OCI-M1 (cell line): ENCODE measurements at places on chromosomes 6 and 20.

DNA sequence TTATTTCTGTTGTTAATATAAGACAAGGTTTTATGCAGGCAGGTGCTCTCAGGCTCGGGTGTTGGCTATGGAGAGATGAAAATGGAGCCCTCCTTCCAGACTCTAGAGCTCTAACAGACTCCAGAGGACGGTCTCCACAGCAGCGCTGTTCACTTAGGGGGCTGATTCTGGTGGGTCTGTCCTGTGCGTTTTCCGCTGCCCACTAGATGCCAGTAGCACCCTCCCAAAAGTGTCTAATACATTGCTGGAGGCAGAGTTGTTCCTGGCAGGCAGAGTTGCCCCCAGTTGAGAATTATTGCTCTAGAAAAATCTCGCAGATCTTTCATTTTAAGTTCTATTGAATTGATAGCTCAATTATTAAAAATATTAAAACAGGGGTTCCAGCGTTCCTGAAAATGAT is 109.9 kb downstream of the MAP3K4 start:
- no peak for DNase-seq

DNA sequence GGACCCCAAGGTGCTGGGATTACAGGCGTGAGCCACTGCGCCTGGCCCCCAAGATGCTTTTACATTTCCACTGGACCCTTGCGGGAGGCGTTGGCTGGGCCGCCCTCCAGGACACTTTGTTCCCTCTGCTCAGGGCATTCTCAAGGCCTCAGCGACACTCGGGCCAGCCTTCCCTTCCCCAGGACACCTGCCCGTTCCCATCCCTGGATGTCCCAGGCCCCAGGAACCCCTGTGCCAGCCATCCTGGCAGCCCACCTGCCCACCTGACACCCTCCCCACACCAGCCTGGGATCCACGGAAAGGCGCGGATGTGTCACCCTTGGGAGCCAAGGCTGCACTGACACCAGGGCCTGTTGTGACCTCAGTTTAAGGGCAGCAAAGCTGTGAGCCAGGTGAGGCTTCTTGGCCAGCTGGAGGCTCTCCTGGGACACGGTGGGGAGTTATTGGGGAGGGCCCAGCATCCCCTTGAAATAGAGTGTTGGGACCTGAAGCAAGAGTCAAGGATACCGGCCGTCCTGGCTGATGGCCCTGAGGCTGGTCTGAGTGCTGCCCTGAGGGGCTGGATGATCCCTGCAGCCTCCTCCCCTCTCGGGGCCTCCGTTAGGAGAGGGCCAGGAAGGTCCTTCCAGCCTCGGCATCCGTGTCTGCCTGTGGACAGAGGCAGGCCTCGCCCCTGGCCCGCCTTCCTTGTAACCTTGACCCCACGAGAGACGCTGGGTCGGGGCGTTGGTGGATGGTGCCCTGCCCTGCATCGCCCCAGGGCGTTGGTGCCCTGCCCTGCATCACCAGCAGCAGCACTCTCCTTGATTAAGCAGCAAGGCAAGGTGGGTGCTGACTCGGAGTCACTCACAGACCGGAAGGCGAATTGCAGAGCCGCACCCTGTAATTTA is 84.2 kb upstream of the BHLHE23 start:
- no peak for DNase-seq

DNA sequence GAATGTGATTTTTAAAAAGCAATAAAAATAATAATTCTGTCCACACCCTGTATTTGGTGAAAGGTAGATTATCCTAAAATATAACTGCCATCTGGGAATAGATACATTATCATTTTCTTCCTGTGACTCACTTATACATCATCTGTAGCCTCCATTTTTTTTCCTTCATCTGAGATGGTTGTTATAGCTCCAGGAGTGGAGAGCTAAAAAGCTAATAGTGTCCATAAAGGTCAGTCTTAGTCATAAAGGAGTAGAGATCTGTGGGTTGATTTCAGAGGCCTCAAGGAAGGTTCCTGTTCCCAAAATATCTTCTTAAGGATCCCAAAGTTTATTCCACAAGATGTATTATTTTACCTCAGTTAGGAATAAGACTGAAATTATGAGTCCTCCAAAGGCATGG is 41.1 kb downstream of the FBXO5 start:
- DNase-seq, result no peak

- DNase-seq, result peak; percentile 75
Observed at GRCh38 chr6:93176070-93176469, 243.3 kb downstream of the EPHA7 start.

DNA sequence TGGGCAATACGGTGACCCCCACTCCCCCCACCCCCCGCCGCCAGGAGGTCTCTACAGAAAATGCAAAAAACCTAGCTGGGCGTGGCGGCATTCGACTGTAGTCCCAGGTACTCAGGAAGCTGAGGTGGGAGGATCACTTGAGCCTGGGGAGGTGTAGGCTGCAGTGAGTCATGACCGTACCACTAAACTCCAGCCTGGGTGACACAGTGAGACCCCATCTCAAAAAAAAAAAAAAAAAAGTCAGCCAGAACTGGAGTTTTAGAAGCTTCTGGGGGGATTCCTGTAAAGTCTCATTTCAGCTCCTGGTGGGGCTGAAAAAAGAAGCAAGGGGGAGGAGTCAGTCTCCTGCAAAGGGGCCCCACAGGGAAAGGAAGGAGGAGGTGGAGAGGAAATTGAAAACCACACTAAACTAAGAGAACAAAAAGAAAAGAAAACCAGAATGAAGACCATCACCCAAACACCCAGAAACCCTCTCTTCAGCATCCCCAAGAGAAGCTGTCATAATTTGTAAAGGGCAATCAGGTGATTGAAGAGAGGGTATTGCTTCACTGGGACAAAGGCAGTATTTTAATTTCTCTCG is 50.4 kb downstream of the NOL4L start:
- DNase-seq, result no peak

DNA sequence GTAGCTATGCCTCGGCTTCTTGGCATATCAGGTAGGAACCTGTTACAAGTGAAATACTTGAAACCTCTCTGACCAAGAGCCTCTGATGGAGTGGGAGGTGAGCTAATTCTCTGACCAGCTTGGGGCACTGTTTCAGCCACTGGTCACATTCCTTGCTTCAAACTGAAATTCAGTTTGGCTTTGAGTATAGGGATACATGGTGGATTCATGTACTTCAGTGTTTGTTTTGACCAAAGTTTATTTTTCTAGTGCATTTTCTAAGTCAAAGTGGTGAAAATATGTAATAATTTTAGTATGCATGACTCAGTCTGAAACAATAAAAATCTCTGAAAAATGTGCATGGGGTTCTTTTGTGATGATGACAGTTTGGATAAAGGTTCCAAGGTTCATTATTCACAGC is 18.6 kb downstream of the TTPAL start:
- DNase-seq, result no peak

DNA sequence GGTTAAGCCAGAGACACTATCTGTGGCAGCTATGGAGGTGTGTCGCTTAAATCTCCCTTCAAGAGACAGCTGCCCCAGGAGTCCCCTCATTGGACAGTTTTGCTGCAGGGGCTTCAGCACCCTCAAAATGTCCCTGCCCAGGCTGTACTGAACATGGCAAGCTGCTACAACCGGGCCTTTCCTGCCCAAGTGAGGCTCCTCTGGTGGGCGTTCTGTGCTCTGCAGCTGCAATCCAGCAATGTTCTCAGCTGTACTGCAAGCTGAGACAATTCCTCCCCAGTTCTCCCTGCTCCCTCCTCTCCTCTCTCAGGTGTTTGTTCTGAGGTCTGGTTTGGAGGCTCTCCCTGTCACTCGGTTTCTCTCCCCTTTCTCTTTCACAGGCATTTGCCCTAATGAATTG is 190.8 kb upstream of the LAMP5 start:
- no peak for DNase-seq

GRCh38 chr20:45946149-45946970 is 11.9 kb downstream of the PCIF1 start:
- DNase-seq, result peak; percentile 85

- DNase-seq, result no peak
Observed at GRCh38 chr6:131958542-131959470, 7.6 kb upstream of the CCN2 start.

- DNase-seq, result peak; percentile 58
Observed at GRCh38 chr6:30818391-30818841, 65.9 kb upstream of the DDR1 start.

DNA sequence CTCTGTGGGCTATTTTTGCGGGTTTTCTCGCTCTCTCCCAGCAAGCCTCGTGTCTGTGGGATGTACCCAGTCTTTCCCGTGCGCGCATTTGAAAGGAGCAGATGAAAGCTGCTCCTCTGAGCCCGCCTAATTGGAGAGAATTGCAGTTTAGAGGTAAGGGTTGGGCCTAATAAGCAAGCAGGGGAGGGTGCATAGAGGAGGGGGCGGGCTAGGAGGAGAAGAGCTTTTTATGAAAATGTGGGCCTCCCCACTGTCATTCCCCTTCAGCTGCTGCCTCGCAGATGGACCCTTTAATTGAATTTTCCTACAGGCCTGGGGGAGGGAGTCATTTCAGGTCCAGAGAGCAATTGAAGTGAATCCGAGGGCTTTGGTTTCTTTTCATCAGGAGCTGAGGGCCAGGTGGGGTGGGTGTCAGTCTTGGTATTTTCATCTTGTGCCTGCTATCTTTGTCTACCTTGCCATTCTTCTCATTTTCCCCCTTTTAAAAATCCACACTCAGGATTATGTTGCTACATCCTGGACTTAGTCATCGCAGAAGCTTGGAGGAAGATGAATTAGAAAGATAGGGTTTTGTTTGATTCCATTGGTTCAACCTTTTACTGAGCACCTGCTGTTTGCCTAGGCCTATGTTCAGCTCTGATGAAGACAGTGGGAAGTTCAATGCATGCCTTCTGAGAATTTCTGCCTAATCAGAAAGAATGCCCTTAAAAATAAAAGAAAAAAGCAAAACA is 423.4 kb downstream of the CD83 start:
- DNase-seq, result no peak

GRCh38 chr20:3183896-3184612 is 10.7 kb upstream of the LZTS3 start:
- DNase-seq, result no peak

GRCh38 chr6:13428583-13429405 is 58.6 kb downstream of the GFOD1 start:
- DNase-seq, result no peak

- no peak for DNase-seq
Observed at GRCh38 chr6:80696268-80696667, 589.8 kb downstream of the BCKDHB start.

DNA sequence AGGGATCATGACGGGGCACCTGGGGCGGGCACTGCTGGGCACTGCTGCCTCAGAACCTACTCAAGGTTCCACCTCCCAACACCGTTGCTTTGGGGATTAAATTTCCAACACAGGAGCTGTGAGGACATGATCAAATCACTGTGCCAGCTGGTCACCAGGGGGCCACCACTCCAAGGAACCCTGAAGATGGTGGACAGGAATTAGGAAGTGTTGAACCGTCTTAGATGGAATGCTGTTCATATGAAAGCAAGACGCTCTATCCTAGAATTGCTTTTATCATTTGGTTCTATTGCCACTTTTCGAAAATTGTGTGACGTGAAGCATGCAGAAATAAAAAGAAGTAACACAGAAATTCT is 140.3 kb downstream of the DLL1 start:
- DNase-seq, result no peak

GRCh38 chr6:142728364-142728763 is 216.6 kb downstream of the HIVEP2 start:
- DNase-seq, result peak; percentile 36

GRCh38 chr6:37131960-37132253 is 38.0 kb upstream of the PIM1 start:
- DNase-seq, result no peak

- DNase-seq, result no peak
Observed at GRCh38 chr20:1577906-1578305, 20.4 kb upstream of the SIRPD start.

DNA sequence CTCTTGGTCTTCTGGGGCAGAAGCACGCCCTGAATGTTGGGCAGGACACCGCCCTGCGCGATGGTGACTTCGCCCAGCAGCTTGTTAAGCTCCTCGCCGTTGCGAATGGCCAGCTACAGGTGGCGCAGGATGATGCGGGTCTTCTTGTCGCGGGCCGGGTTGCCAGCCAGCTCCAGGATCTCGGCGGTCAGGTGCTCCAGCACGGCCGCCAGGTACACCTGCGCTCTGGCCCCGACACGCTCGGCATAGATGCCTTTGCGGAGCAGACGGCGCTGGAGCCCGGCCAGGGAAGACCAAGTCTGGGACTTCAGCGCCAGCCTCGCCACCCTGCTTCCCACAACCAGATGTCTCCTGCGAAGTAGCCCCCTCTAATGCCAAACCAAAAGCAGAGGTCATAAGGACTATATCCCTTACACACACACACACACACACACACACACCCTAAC is 8.0 kb upstream of the SLC17A3 start:
- DNase-seq, result no peak

- DNase-seq, result no peak
Observed at GRCh38 chr6:128605961-128606360, 85.6 kb upstream of the PTPRK start.

GRCh38 chr6:128538763-128539162 is 18.4 kb upstream of the PTPRK start:
- no peak for DNase-seq

DNA sequence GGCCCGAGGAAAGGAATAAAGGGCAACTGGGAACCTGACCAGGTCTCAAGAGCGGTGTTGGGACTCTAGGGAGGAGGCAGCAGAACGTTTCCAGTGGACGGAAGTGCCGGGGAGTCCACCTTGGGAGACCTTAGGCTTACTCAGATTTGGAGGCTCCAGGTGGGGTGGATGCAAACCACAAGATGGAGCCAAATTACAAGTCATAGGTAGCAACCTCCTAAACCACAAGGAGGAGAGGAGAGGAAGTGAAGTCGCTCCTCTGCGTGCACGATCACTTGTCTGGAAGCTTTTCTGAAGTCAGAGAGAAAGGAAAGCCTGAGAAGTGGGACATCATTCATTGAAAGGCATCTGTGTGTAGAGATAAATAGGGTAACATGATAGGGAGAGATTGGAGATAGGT is 9.3 kb downstream of the HLA-DOA start:
- peak; percentile 62 for DNase-seq

GRCh38 chr6:16257999-16258708 is 19.8 kb downstream of the GMPR start:
- no peak for DNase-seq

GRCh38 chr6:16635291-16635809 is 125.9 kb downstream of the ATXN1 start:
- no peak for DNase-seq

DNA sequence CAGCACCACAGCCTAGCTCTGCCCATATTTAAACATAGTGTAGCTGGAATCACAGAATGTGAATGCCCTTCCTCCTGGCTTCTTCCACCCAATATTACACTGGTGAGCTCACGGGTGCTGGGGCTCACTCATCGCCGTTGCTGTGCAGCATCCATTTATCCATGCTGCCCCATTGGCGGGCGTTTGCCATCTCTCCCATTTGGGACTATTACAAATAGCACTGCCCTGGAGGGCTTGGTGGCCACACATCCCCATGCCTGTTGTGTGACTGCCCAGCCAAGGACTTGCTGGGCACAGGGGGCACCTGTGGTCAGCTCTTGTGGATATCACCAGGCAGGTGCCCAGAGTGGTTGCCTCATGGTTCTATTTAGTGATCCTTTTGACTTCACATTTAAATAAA is 54.5 kb upstream of the ENTPD6 start:
- no peak for DNase-seq

- no peak for DNase-seq
Observed at GRCh38 chr6:161143663-161144430, 130.0 kb downstream of the AGPAT4 start.

GRCh38 chr6:42507901-42508300 is 55.9 kb upstream of the UBR2 start:
- DNase-seq, result no peak
